ENCODE measurements at places on chromosomes 5 and 9.

GRCh38 chr5:127324756-127325155 lies 34.2 kb downstream of the MEGF10 start:
- DNase-seq: no peak

DNA sequence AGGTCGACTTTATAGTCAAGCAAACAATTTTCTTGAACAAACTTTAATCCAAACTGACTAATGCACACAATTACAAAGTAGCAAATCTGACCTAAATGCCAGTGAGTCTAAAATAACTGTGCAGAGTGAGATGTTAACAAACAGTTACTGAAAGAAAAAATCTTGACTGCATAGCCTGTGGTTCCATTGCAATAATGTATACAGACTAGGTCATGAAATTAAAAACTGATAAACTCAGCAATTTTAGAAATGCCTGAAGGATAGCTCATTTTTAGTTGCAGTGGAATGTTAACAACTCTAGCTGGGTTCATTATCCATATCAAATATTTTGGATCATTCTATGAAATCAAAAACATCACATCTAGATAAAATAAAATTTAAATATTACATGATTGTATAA lies 73.4 kb upstream of the CDH12 start:
- no peak for DNase-seq

GRCh38 chr9:115374724-115375268 lies 256.8 kb upstream of the TNC start:
- DNase-seq: no peak

DNA sequence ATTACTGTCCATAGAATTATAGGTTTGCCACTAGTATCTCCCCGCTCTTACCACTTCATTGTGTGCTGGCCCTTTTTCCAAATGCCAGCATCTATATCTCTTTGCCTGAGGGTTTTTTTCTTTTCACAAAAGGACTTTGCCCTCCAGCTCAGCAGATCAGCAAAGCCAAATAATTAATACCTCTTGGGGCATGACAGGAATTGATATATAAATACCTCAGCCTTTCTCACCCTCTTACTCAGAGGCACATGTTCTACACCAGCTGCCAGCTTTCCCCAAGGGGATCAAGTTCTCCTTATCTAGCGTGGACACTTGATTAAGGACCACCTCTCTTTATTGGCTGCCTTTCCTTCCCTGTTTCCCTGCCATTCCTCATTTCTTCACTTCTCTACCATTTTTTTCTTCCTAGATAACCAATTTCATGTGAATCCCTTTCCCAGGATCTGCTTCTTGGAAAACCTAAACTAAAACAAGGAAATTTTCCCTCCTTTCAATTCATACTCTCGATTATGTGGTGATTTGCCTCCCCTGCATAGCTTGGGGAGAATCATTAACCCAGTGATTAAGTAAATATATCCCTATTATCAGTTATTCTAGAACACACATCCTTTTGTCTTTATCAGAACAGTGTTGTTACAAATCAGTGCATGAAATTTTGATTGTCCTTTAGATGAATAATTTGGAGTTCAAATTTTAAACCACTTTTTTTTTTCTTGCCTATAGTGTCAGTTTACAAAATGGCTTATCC lies 6.9 kb upstream of the NUDT12 start:
- no peak for DNase-seq

DNA sequence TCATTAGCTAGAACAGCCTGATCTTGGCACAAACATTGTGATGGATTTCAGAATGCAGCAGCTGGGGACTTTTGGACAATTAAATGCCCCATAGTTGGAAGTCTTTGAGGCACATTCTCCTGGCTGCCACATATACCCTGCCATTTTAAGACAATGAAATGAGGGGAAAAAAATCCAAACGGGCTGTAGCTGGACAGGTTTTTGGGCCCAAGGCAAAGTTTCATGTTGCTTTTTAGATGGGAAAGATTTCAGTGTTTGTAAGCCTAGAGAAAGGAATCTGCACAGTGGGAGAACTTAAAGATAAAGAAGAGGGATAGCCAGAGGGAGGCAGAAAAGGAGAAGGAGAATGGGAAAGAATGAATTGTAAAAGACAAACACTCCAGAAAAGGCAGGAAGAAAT lies 30.0 kb upstream of the RICTOR start:
- DNase-seq: no peak

- no peak for DNase-seq
These were observed 294.7 kb downstream of the KIF4B start for GRCh38 chr5:155308289-155308688.

- no peak for DNase-seq
These were observed 796.2 kb downstream of the EFNA5 start for GRCh38 chr5:106874531-106874930.

- no peak for DNase-seq
These were observed 6.4 kb downstream of the TLX3 start for GRCh38 chr5:171315386-171315891.

DNA sequence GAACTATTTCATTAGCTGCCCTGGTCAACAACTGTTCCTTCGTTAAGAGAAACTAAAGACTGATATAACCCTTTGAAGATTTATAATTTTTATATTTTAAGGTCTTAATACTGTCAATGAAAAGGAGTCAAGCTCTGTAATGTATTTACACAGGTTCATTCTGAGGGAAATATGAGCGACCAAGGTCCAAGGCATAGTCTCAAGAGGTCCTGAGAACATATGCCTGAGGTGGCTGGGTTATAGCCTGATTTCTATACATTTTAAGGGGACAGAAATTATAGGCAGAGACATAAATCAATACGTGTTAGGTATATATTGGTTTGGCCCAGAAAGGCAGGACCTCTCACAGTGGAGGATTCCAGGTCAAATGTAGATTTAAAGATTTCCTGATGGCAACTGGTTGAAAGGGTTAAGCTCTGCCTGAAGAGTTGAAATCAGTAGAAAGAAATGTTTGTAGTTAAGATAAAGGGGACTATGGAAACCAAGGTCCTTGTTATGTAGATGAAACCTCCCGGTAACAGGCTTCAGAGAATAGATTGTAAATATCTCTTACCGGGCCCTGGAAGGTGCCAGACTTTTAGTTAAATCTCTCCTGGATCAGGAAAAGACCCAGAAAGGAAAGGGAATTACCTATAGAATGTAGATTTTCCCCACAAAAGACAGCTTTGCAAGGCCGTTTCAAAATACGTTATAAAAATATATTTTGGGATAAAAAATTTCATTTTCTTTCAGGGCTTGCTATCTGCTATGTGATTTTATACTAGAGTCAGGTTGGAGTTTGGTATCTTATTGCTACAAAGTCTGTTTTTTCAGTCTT lies 107.3 kb upstream of the PRLR start:
- no peak for DNase-seq

- DNase-seq: no peak
These were observed 48.8 kb downstream of the ACER2 start for GRCh38 chr9:19457693-19458009.

- no peak for DNase-seq
These were observed 109.1 kb downstream of the EGFLAM start for GRCh38 chr5:38367410-38367809.

DNA sequence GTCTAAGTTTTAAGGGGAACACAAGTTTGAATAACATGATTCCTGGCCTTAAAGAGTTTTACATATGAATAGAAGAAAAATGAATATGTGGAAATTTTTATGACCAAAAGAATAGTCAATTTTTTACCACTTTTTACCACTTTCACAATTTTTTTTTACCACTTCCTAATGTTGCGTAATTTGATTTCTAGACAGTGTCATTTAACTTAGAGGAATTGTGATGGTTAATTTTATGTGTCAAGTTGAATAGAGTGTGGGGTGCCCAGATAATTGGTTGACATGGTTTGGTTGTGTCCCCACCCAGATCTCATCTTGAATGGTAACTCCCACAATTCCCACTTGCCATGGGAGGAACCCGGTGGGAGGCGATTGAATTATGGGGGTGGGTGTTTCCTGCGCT lies 416.6 kb downstream of the KIF4B start:
- no peak for DNase-seq

DNA sequence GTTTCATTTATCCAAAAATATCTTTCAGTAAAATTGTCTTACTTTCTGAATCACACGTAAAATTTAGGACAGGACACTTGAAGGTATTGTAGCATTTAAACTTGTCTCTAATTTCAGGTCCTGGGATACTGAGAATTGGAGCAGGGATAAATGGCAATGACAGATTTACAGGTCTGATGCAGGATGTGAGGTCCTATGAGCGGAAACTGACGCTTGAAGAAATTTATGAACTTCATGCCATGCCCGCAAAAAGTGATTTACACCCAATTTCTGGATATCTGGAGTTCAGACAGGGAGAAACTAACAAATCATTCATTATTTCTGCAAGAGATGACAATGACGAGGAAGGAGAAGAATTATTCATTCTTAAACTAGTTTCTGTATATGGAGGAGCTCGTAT lies 99.2 kb downstream of the ADGRV1 start:
- DNase-seq: no peak

- peak; percentile 51 for DNase-seq
These were observed 15.4 kb downstream of the CCL28 start for GRCh38 chr5:43396762-43397304.

GRCh38 chr5:61525512-61526206 lies 193.6 kb downstream of the ZSWIM6 start:
- DNase-seq: no peak

DNA sequence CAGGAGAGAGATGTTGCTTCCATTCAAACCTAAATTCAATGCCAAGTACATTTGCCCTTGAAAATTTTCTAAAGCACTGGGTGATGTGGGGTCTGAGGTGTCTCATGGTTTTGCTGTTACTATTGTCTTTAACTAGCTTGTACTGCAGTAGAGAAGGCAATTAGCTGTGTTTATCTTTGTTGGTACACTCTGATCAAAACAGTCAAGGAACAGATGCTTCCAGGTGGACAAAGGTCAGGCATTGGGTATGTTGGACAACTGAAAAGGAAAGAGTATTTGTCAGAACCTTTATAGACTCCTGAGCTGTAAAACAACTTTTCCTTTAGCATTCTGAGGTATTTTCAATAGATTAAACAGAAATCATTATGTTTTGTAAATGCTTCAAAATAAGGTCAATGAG lies 2228.7 kb upstream of the WWC1 start:
- no peak for DNase-seq

- DNase-seq: no peak
These were observed 28.6 kb upstream of the CEP78 start for GRCh38 chr9:78207319-78207718.

DNA sequence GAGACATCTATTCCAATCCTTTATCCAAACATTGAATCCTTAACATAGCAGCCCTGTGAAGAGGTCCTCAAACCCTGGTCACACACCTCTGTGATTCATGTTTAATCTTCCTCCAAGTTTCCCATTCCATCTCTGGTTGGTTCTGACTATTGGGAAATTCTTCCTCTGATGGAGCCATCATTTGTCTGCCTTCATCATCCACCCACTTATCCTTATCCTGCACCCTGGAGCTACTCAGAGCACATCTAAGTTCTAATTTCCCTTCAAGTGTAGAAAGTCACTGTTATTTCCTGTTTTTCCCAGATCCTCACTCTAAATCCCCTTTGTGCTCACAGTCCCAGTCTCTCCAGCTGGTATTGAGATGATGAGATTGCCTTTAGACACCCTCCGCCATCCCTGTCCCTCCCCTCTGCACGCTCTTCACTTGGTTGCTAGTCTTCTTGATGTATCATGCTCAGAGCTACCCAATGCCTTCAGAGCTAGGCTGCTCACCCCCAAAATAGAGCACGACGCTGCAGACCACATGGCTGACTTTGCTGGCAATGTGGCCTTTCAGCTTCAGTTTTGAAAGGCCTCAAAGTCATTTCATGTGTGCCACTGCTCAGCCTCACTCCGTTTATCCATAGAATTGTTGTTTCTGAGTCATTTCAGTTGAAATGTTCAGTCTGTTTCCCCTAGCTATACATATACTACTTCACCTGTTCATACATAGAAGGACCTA lies 154.3 kb downstream of the PALM2AKAP2 start:
- no peak for DNase-seq

GRCh38 chr9:124286292-124286931 lies 28.7 kb downstream of the NEK6 start:
- no peak for DNase-seq

DNA sequence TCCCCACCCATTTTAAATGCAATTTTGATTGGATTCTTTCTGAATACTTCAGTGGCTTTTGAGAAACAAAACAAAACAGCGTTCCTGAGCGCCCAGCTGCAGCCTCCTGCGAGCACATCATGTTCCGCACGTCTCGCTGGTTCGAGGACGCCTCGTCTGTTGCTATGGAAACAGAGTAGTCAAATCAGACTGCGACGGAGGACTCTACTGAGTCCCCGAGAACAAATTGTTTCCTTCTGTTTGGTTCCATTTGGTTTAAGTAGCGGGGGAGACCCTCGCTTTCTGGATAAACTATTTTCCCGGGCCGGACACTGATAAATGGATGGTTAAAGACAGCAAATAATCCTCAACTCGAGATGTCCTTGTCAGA lies 69.0 kb downstream of the SLC28A3 start:
- peak; percentile 92 for DNase-seq

DNA sequence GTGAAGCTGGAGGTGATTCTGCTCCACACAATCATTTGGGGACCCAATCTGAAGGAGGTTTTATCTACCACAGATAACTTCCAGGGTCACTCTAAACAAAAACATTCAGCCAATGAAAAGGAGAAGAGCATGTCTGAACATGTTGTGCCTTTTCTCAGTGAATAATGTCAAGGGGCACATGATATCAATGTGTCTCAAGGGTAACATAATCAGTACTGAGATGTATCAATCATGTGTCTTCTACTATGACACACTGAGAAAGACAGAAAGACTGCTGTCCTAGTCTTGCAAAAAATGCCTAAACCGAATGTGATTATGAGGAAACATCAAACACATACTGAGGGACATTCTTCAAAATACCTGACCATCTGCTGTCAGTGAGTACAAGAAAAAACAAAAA lies 25.4 kb upstream of the RASA1 start:
- DNase-seq: no peak

DNA sequence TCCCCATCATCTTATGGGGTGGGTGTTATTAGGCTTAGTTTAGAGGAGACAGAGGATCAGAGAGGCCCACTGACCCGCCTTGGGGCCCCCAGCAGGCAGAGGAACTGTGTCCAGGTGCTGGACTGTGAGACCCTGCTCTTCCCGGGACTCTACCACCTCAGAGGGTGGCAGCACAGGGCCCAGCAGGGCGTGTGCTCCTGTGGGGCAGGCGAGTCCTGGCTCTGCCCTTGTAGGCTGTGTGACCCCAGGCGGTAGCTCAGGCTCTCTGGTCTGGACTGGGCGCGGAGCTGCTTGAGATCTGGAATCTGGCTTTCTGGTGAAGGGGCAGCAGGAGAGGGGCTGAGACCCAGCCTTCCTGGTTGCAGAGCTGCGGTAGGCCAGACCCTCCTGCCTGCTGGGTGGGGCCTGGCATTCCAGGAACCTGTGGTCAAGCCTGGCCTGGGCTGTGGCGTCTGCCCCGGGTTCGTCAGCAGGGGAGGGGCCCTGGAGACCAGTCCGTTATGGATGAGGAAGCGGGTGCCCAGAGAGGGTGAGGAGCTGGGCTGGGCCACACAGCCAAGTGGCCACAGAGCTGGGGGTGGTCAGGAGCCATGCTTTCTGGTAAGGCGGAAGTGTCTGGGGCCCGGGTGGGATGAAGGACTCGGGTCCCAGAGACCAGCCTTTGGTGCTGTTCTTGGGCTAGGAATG lies 46.5 kb downstream of the RXRA start:
- peak; percentile 54 for DNase-seq

- no peak for DNase-seq
These were observed 52.5 kb downstream of the TRIP13 start for GRCh38 chr5:944992-945685.

- peak; percentile 36 for DNase-seq
These were observed at the start of gene CDH12 for GRCh38 chr5:22852807-22853660. Gene CDH12 (minus strand): TSS chr5:22853344.

- DNase-seq: no peak
These were observed 30.0 kb upstream of the FGD3 start for GRCh38 chr9:92917176-92917800.

GRCh38 chr5:118044169-118044568 lies 944.2 kb downstream of the DTWD2 start:
- no peak for DNase-seq

- DNase-seq: no peak
These were observed 57.6 kb downstream of the PAX5 start for GRCh38 chr9:36976371-36977030.

All from right hindlimb (tissue), 1 donor.